OCI-M1 (cell line): ENCODE measurements at places on chromosomes 2 and 18.

DNA sequence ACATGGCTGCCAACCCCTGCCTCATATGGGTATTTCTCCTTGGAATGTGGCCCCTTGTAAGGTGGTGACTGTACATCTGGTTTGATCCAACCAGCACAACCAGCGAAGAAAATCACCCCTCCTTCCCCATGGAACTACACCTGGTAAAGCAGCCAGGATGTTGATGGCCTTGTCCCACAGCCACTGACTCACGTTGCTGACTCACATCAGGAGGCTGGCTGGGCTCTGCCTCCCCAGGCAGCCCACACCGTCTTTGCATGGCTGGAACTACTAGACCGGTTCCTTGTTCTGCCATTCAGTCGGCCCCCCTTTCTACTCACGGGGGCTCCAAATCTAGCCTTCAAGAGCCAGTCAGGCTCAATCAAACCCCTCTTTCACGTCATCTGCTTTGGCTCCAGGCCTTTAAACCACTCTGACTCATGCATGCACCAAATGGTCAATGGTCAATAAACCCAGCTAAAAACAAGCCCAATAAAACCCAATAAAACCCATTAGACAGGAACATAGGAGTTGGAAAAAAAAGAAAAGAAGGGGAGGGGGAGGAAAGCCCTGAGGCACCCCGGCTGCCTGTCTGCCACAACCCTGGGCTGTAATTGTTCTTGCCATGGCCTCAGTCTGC is 114.8 kb downstream of the PLB1 start:
- no peak for DNase-seq

GRCh38 chr2:150143087-150143536 is 344.4 kb downstream of the RND3 start:
- peak; percentile 46 for DNase-seq

GRCh38 chr2:60067006-60067405 is 486.4 kb downstream of the BCL11A start:
- no peak for DNase-seq

DNA sequence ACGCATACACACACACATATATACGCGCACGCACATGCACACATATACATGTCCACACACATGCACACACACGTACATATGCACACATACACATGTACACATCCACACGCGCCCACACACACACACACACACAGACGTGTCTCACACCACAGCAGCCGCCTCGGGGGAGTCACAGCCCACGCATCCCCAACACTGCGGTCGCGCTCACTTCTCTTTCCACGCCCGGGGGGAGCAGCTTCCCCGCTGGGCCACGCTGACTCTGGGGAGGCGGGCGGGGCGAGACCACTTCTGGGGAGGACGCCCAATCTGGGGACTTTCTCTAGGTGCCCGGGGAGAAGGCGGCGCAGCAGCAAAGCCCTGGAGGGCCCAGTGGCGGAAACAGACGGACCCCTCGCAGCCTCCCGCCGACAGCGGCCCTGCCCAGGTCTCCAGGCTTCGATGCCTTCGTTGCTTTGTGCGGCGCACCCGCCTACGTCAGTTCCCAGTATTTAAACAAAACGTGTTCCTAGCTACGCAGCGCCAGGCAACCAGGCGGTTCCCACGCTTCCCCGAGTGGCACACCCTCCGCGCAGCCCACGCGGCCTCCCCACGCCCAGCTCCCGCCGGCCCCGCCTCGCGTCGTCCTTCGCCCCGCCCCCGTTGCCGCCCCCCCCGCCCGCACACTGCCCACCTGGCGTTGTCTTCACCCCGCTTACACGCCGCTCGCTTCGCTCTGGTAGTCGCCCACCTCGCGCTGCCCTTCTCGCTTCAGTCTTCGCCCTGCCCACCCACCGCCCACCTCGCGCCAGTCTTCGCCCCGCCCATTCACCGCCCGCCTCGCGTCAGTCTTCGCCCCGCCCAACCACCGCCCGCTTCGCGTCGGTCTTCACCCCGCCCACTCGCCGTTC is 810 bp upstream of the RBFA start:
- no peak for DNase-seq

DNA sequence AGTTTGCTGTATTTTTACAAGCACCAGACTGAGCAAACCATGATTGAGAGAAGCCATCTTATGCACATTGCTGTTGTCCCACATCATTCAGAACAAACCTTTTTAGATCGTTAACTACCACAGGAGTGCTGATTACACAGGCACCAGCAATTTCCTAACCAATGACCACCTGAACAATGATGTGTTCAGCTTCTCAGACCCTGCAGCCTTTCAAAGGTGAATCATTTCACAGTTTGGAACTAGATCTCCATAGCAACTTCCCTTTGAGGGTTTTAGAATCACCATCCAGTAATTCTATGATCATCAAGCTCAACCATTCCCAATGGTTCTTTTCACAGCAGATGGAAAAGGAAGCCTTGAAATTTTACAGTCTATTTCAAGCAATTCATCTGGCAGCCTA is 71.4 kb downstream of the OLA1 start:
- no peak for DNase-seq
